T-helper 1 cell (primary cell): ENCODE measurements at places on chromosomes 1 and 21.

GRCh38 chr1:69499203-69499803 is 68.4 kb upstream of the LRRC7 start:
- no peak for DNase-seq

DNA sequence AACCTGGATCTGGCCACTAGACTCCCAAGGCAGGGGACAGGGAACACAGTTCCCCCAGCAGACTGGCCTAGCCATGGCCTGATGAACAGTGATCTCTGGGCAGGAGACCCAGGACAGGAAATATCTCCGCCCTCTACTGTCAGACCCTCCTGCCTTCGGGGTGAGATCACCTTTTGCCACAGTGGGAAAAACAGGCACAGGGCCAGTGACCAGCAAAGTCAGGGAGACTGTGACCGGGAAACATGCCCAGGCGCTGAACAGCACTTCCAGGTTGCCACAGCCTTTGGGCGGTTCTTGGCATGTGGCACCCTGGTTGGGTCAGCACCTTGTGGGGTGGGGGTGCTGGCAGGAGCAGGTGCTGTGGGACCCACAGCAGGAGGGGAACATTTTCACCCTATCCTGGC is 8.9 kb upstream of the ZNF669 start:
- DNase-seq: no peak

- DNase-seq: no peak
Observed at GRCh38 chr1:57517587-57518374, 93.9 kb upstream of the DAB1 start.

DNA sequence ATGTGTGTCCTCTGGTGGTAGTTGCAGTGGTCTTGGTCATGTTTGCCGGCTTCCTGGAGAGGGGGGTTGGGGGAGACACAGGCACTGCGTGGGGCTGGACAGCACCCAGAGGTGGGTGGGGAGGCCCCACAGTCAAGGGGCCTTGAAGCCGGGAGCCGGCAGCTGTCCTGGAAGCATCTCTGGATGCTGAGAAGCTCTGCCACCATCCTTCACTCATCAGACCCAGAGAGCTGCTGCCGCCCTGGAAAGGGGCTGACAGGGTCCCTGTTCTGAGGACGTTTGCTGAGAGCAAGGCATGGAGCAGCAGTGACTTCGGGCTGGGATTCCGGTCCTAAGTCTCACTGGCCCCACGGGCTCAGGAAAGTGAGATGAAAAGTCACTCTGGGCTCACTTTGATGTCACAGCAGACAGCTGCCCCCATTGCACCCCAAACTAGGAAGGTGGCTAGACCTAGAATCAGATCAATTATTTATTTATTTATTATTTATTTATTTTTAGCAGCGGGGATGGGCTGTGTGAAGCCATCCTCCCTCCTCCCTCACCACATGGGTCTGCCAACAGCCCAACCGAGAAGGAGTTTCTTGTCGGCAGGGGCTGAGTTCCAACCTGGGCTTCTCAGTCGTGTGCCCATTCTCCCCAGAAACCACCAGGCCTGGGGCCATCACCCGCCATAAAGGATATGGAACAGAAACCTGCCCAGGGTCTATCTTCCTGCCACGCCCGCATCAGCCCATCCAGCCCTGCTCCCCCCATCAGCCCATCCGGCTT is 547.4 kb downstream of the PTPRU start:
- no peak for DNase-seq

DNA sequence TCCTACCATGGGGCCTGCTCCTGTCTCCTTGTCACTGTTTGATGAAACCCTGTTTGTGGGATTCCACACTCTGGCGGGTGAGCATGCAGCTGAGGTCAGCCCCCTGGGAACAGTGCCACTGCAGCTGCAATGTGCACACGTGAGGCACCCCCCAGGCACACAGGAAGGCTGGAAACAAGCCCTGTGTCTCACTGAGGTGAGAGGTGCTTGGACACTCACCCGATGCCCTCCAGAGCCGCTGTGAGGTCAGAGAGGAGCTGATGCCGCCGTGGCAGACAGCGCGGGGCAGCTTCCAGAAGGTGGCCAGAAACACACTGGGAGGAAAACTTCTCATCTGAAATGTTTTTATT is 49.7 kb downstream of the SLX9 start:
- DNase-seq: no peak

DNA sequence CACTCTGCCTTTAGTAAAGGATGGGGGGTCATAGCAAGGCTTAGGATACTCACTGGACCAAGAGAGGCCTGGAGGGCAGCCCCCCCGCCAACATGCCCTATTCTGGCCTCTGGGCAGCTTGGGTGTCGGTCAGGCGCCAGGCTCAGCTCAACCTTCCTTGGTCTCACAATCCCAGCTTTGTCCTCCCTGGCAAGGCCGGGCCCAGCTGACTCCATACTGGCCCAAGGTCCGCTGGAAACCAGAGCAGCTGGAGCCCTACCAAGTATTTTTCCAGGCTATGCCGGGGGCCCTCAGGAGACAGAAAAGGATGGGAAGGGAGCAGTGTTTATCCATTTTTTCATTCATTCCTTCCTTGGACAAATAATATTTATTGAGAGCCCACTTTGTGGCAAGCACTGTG is 6.2 kb downstream of the FBXO2 start:
- DNase-seq: no peak

DNA sequence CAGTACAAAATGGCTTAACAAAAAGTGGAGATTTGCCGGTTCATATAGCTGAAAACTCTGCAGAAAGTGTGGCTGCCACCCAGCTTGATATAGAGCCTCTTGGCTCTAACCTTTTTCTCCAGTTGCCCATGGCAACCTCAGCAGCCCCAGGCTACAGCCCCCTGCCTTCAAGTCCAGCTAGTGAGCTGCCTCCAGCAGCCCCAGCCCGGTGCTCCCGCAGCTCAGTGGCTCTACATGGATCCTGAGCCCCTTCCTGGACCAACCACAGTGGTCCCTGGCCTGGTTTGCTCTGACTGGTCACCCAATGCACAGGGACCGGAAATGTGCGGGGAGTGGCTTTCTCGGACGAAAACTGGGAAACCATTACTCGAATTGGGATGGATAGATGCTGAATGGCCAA is 13.3 kb upstream of the ATF3 start:
- DNase-seq: no peak

GRCh38 chr1:226061841-226062557 is 517 bp upstream of the H3-3A start:
- no peak for DNase-seq

DNA sequence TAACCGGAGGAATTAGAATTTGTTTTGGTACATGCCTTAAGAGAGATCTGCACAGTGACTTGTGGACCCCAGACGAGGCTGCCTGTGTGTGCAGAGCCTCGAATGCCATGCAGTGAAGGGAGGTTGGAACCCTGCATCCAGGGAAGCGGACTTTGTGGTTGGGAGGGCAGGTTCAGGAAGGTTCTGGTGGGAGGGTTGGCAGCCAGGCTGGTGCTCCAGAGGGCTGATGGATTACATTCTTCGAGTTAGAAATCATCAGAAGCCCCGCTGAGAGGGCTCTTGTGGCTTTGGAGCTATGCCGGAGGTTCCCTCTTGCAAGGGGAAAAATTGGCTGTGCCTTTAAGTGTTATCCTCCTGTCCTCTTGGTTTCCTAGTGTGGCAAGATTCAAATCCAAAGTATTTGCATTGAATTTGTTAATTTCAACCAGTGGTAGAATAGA is 21.1 kb downstream of the ROR1 start:
- DNase-seq: no peak

GRCh38 chr1:41626146-41626545 is 141.7 kb upstream of the EDN2 start:
- DNase-seq: no peak

DNA sequence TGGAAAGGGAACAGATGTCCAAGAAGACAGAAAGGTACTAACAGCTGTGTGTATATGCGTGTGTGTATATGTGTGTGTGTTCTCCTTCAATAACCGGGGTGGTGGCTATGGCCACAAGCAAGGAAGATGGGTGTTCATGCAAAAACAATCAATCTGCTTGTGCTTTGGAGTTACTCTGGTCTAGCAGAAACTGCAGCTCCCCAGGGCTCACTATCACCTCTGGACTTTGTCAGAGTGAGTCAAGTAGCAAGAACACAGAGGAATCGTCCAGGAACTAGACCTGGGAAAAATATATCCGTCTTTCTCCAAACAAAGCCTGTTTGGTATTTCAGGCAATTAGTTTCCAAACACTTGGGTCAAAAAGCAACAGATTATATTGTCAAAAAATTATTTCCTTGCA is 68.6 kb downstream of the GNG12 start:
- DNase-seq: no peak

DNA sequence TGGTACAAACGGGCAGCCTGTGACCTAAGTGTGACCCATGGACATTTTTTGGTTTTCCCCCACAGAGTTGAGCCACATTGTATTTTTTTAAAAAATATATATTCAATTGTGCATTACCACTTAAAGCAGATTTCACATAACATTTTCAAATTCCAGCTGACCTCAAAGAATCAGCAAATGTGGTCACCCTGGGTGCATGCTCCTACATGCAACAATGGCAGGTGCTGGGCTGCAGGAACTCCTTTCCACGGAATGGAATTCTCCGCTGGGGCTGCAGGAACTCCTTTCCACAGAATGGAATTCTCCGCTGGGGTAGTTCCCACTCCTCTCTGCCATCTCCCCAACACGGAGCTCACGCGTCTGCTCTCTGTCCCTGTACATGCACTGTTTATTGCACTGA is 68.7 kb downstream of the MAP10 start:
- DNase-seq: no peak

- no peak for DNase-seq
Observed at GRCh38 chr1:84069236-84069845, 70.4 kb upstream of the TTLL7 start.

GRCh38 chr1:47655521-47656300 is 217.9 kb downstream of the FOXD2 start:
- no peak for DNase-seq

GRCh38 chr1:1135339-1136136 is 19.6 kb upstream of the C1orf159 start:
- no peak for DNase-seq

GRCh38 chr21:42340187-42341050 is 10.4 kb downstream of the TFF2 start:
- DNase-seq: no peak

DNA sequence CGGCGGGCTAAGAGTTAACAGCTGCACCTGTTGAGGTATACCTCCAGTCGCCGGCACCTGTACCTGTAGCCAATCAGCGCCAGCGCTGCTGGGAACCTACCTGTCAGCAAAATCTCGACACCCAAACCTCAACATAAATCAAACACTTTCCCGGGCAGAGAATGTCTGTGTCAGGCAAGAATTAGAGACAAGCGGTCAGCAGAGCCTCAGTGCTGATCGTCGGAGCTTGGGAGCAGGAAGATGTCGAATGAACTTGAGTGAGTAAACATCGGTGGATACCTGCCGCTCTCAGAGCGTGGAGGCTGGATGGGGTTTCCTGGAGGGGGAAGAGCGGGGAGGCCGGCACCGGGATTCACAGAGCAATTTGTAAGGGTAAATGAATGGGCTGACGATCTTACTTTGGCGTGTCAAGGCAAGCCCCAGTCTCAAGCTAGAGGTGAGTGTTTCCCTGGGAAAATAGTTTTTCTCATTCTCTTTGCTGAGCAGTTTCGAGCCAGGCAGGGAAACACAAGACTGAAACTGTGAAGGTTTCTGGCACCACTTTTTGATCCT is at the start of gene GRHL3:
Gene GRHL3 (plus strand): TSS at position 46 of the 552 bp plus-strand sequence. CDS start 195 bp downstream, at position 241.
- DNase-seq: no peak

- DNase-seq: no peak
Observed at GRCh38 chr1:207670997-207671396, 26.1 kb downstream of the CR1L start.

GRCh38 chr1:76508871-76509270 is 358.4 kb upstream of the ST6GALNAC5 start:
- DNase-seq: no peak

DNA sequence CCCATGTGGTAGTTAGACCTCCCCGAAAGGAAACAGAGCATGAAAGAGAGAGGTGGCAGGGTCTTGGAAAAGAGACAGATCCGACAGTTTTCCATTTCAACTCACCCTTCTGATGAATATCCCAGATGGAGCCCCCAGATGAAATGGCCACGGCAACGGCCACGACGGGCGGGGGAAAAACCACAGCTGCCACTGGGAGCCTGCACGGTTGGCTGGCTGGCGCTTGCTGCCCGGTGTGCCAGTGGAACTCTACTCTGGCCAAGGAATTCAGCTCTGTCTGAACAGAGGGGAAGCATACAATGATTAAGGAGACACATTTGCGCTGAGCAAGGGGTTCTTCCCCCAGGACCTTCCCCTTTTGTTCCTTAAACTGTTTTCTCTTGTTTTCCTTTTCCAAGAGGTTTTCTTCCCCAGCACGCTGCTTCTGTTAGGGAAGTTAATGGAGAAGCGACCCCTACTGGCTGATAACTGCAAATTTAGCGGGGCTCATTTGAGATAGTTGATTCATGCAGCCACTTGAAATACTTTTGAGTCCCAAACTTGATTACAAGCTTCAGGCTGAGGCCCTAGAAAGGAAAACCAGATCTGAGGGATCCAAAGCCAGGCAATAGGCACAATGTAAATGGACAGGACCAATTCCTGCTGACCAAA is 1122.5 kb downstream of the NCAM2 start:
- no peak for DNase-seq

DNA sequence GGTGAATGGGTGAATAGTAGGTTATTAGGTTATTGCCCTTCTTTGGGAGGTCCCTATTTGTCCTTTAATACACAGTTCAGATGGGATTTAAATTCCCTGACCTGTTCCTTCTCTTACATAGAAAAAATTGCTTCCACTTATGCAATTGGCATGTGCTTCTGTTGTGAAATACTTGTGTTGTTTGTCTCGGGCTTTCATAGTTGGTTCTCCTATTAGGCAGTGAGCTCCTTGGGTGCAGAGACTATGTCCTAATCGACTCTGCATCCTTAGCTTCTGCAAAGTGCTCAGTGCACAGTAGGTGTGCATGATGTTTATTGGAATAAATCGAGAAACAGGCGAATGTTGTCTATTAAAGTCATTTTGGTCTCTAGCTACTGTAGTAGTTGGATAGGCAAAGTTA is 1.3 kb upstream of the PDE4B start:
- no peak for DNase-seq

GRCh38 chr1:210457568-210457967 is 128.9 kb downstream of the HHAT start:
- no peak for DNase-seq

DNA sequence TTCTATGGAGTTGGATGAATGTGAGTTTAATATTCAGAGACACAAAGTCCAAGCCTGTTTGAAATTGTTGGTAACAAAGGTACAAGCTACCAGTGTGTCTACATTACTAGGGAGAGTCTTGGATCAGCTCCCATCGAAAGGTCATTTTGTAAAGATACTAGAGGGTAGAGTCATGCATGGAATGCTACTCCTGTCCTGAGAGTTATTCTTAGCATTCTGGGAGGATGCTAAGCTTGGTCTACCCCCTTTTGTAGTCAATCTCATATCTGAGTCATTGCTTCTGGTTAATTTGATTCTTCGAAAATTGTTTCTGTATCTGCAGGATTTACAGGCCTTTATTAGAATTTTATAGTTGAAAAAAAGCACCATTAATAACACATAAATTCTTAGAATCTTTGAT is 240.2 kb downstream of the ST6GALNAC3 start:
- no peak for DNase-seq

- DNase-seq: no peak
Observed at GRCh38 chr1:154808261-154808908, 61.7 kb downstream of the KCNN3 start.

GRCh38 chr1:5053744-5054143 is 399.3 kb downstream of the AJAP1 start:
- no peak for DNase-seq
